ENCODE measurements at places on chromosomes 7 and 10.

GRCh38 chr7:88495881-88496725 lies 189.4 kb upstream of the STEAP4 start:
- no peak for DNase-seq

DNA sequence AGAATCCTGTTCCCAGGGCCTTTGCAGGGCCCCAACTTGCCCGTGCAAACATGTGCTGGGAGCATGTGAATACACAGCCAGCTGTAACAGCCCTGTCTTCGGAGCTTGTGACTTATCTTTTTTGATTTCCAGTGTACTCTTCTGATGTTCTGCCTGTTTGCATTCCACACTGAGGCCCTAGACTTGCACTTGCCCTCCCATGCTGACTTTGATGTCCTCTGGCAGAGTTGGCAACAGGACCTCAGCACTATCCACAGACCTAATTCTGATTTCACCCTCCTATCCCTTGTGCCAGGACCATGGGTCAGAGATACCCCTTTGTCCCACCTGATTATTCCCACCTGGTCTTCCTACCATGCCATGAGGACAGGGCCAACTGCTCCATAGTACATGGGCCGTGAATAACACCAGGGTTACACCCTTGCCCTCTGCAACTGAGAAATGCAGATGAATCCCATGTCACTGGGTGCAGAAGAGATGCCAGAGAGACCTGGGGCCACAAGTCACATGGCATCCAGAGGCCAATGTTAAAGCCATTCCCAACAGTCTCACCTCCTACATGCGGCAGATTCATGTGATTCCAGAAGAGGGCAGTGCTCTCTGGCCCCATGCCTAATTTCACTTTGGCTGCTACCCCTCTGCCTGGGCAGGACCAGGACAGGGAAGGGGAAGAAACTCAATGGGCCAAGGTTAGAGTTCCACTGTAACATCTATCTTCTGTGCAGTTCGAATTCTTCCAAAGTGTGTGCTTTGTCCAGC lies 43.0 kb downstream of the SCRN1 start:
- DNase-seq: no peak

- DNase-seq: no peak
Measured at GRCh38 chr10:103455235-103455634, 3.1 kb upstream of the CALHM2 start.

GRCh38 chr10:44391981-44392380 lies 7.1 kb upstream of the CXCL12 start:
- no peak for DNase-seq

GRCh38 chr7:46581268-46581667 lies 660.2 kb upstream of the IGFBP3 start:
- DNase-seq: no peak

- DNase-seq: no peak
Measured at GRCh38 chr10:84059526-84059925, 79.8 kb upstream of the GHITM start.

DNA sequence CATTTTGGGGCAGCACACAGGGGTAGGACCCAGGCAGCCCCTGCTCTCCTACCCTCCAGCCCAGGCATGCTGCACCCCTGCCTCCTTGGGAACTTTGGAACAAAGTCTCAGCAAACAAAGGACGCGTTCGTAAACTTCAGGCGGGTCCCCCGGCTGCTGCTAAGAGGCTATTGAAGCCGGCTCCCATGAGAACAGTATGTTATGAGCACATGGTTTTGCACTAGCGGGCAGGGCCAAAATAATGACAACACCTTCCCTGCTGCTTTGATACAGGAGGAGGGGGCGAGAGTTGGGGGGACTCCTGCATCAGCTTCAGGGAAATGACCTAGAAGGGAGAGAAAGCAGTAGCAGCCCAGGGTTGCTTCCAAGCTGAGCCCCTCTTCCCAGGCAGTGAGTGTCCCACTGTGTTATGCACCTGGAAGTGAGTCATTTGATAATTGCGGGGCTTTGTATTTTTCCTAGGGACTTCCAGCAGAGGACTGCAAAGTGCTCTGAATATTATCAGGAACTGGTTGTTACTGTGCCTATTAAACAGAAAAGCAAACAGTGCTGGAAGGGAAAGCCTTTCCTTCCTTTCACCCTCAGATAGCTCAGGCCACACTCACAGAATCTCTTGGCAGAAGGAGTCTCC lies 6.9 kb downstream of the ITPRIP start:
- no peak for DNase-seq

GRCh38 chr10:14405076-14406065 lies 74.6 kb upstream of the FRMD4A start:
- no peak for DNase-seq

DNA sequence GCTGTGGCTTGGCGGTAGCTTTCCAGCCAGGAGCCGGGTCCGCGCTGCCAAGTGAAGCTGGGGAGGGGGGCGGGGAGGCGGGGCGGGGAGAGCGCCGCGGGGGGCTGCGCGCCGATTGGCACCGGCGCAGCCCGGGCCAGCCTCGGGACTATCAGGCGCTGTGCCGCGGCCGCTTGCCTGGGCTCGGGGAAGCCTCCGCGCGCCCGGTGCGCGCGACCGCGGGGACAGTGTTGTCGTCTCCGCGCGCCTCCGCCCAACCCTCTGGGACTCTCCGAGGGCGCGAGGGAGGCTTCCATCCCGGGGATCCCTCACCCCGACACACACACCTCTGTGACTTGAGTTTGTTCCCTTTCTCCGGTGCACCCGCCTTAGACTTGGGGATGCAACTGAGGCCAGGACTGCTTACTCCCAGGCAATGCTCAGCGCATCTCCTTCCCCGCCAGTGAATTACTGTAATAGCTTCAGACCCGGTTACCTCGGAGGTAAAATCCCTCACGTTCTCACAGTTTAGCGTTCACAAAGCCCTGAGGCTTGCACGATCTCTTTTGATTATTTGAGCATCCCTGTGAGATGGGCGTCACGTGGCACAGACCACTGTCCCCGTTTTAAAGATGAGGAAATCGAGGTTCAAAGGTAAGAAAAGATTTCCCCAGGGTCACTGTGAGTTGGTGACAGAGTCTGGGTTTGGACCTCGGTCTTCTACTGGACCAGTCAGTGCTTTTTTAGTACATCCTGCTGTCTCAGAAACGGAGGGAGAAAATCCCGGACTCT lies at the start of gene NKX1-2:
Gene NKX1-2, minus strand, starts transcription at position 24 of the 771 bp plus-strand sequence. CDS start 92 bp downstream, outside the sequence.
- DNase-seq: no peak

DNA sequence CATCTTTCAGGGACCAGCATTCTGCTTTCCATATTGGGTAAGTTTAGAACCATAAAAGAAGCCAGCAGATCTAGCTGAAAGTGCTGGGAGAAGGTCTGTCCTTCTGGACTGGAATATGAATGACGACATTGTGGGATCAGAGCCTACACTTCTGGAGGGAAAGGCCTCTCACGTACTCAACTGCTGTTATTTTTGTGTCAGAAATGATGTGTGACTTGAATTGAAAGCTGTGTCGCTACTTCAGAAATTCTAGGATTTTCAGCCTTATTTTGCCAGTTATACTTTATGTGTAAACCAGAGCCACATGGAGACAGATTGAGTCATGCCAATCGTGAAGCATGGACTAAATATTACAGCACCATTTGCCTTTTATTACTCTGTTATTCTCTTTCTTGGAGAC lies 231.0 kb downstream of the KIAA1217 start:
- DNase-seq: no peak

DNA sequence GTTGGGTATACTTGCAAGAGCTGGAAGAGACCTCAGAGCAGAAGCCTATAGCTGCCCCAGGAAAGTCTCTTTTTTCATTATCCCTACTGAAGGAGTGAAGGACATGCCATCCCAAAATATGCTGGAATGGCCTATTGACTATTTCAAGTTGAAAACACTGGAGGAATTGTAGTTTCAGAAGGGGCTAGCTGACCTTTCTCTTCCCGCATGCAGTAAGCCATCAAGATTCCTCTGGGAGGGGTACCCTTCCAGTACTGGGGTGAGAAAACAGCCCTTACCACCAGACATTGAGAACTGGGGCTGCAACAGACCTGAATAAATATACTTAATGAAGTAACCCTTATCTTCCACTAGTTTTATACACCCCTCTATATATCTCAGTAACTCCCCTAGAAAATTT lies 41.7 kb downstream of the CHCHD3 start:
- no peak for DNase-seq

DNA sequence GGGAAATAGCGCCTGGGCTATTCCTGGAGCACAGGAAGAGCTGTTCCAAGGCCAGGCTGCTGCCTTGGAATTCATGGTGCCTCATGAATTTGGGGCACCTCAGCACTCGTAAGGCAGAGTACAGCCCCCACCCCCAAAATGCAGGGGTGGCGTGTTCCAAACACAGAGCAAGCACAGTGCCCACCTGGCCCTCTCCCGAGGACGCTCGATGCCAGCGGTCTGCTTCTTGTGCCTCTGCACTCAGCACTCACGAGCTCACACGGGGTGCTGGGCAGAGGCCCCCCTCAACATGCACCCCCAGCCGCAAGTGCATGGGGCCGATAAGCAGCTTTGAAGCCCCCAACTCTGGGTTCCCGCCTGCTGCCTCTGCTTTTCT lies 60.1 kb downstream of the ZRANB1 start:
- DNase-seq: no peak

GRCh38 chr7:108099713-108100112 lies 30.4 kb downstream of the LAMB4 start:
- DNase-seq: no peak

GRCh38 chr10:62155054-62155680 lies 113.5 kb downstream of the RTKN2 start:
- no peak for DNase-seq

DNA sequence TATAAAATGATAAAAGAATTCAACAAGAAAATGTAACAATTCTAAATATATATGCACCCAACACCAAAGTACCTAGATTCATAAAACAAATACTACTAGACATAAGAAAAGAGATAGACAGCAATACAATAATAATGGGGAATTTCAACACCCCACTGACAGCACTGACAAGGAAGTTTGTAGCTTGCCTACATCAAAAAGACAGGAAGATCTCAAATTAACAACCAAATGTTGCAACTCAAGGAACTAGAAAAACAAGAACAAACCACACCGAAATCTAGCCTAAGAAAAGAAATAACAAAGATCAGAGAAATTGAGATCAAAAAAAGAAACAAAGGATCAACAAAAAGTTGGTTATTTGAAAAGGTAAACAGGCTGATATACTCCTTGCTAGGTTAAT lies 36.5 kb upstream of the TNKS2 start:
- no peak for DNase-seq

GRCh38 chr7:2806571-2806970 lies 37.5 kb downstream of the GNA12 start:
- DNase-seq: no peak

- no peak for DNase-seq
Measured at GRCh38 chr7:24817339-24817738, 60.1 kb upstream of the GSDME start.

GRCh38 chr10:125449571-125449970 lies 233.4 kb downstream of the TEX36 start:
- no peak for DNase-seq

DNA sequence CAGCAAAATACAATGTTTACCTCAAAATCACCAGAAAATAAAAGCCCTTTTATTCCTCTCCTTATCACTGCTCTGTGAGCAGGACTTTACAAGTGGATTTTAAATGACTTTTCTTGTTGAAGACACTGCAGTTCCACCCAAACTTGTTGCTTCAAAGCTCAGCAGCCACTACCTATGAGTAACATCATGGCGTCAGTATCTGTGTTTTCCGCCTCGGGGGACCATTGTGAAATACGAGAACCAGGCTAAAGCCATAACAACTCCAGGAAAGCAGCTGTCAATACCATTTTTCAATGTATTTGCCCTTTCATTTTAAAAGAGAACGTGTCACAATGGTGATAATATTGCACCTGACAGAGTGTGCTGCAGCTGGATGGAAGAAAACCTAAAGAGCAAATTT lies 284.0 kb upstream of the RNF32 start:
- no peak for DNase-seq

- DNase-seq: peak; percentile 69
Measured at GRCh38 chr10:70584909-70585544, 17.5 kb downstream of the PRF1 start.

DNA sequence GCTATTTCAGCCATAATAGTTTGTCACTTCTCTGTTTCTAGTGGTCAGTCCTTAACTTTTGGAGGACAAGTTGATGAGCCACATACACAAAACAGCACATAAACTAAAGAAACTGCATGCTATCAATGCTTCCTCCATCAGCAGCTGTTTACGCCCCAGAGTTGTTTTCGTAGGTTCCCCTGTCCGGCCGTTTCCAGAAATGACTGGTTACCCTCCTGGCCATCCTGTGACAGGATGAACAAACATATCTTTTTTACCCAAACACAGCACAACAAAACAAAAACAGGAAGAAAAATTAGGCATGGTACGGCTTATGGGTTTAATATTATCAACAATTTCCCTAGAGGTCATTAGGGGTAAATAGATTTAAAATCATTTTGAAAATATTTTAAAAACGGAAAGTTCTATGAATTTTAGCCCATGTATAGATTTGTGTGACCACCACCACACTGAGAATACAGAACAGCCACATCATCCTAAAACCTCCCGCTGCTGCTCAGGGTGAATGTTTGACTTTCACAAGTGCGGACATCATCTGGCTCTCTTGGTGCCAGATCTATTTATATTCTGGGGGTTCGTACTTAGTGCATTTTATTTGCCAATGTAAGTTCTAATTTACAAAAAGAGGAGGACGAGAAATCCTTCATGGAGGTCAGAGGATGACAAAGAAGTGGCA lies 74.8 kb downstream of the HIPK2 start:
- no peak for DNase-seq

DNA sequence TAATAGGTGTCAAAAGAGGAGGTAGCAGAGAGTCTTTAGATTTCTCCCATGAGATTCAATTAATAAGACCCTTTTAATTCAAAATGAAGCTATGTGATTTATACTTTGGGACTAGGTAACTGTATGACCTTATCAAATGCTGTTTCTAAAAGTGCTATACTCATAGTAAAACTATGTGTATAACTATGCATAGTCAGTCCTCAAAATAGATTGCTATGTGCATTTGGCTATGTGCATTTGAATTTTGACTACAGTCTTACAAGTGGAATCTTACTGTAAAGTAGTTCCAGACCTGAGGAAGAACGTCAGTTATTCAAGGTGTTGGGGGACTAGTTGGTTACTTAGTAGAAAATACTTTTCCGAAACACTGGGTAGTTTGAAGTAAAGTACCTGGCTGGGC lies 36.9 kb downstream of the ADD3 start:
- no peak for DNase-seq

DNA sequence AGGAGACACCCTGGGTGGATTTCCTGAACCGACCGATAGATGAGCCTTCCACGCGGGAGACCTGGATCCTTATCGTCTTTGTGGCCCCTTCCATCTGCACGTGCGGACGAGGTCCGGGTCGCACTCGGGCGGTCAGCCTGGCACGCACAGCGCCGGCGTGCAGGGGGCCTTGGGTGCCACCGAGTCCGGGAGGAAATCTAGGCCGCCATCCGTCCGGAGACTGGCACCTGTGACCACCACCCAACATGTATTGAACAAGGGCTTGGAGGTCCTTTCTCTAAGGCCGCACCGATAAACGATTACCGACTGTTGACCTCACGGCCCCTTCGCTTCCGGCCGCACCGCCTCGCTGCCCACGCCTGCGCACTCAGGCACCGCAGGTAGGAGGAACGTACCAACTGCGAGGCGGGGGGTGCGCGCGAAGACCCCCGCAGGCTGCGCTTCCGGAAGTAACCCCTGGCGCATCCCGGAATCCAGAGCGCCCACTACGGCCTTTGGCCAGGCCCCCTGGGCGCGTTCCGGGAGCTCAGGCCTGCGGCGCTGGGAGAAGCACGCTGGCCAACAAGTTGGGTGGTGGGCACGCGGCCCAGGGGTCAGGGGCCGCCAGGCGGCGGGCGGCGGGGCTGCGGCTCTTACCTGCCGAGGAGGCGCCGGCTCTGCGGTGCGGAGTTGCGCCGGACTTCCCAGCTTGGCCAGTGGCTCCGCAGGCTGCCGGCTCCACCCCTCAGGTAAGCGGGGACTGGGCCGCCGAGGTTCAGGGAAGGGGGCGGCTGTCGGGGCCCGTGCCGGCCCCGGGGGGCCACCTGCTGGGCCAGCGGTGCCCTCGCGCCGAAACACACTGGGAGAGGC lies at the start of the genes ACTR3C and LRRC61:
Gene ACTR3C, minus strand, starts transcription at position 713 of the 849 bp plus-strand sequence. CDS start 28,249 bp downstream, outside the sequence.
Gene LRRC61, plus strand, starts transcription at position 523 of the 849 bp plus-strand sequence. CDS start 13,507 bp downstream, outside the sequence.
- DNase-seq: no peak

All from mesothelial cell of epicardium (in vitro differentiated cells).